G401 (cell line): ENCODE measurements at places on chromosomes 6 and 20. TPM values are rescaled to one million over a fixed set of nuclear protein-coding genes. Genes with fewer than 3 reads are reported as not detected.

Gene HTR1E
- not detected in 2 replicates for total RNA-seq

Gene RWDD2A
- total RNA-seq, result 3.9 and 5.5 TPM in 2 replicates

Gene HLA-DMA
- total RNA-seq, result 11.4 and 15.8 TPM in 2 replicates

Gene HLA-DOA
- 1.4 and 1.7 TPM in 2 replicates for total RNA-seq

Gene GTSF1L
- not detected in 2 replicates for total RNA-seq

Gene KCNK17
- total RNA-seq, result not detected in 2 replicates

Gene SYS1
- total RNA-seq, result 13.0 and 21.9 TPM in 2 replicates

Gene SLC35B3
- 5.1 and 12.6 TPM in 2 replicates for total RNA-seq

Gene ADGB
- not detected in 2 replicates for total RNA-seq

Gene DCDC2
- total RNA-seq, result not detected in 2 replicates

Gene HUS1B
- not detected in 2 replicates for total RNA-seq

Gene C6orf136
- 5.3 and 11.7 TPM in 2 replicates for total RNA-seq

Gene RBM24
- 1.8 and 2.7 TPM in 2 replicates for total RNA-seq

Gene ANKEF1
- total RNA-seq, result 1.2 and 1.4 TPM in 2 replicates

Gene ELOVL4
- 27.6 and 34.2 TPM in 2 replicates for total RNA-seq

Gene RPP40
- total RNA-seq, result 13.6 and 38.7 TPM in 2 replicates

Gene OLIG3
- not detected in 2 replicates for total RNA-seq
